ENCODE measurements at places on chromosomes 12 and 14.

GRCh38 chr12:89756194-89756584 is 47.6 kb upstream of the ATP2B1 start:
- DNase-seq = no peak

GRCh38 chr14:66782853-66783252 is 274.9 kb downstream of the GPHN start:
- no peak for DNase-seq

- DNase-seq = no peak
Observed at GRCh38 chr12:98582093-98582492, 11.4 kb upstream of the SLC25A3 start.

DNA sequence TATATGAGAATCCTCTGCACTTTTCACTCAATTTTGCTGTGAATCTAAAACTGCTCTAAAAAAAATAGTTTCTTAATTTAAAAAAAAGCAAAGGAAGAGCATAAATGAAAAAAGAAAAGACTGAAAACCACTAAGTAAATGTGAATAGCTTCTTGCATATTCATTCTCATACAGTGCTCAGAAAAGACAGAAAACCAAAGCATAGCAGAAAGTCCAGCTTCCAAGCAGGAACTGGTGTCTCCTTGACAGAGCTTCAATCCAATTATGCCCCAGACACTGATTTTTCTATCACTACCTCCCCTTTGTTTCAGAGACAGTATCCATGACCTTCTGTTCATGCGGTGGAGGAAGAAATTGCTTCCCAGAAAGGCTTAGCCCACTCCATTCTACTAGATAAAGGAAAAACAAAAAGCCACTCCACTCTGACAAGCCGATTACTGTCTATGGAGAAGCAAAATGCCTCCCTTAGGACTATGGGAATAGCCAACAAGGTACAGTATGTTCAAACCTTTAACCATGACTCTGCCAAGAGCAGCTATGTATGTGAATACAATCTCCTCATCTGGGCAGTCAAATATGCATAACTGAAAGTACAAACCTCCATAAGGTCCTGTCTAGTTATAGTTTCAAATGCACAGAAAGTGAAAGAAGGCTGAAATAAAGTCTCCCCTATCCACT is 40.6 kb downstream of the ATF7 start:
- no peak for DNase-seq

GRCh38 chr12:107442326-107442987 is 243.1 kb upstream of the PWP1 start:
- no peak for DNase-seq

DNA sequence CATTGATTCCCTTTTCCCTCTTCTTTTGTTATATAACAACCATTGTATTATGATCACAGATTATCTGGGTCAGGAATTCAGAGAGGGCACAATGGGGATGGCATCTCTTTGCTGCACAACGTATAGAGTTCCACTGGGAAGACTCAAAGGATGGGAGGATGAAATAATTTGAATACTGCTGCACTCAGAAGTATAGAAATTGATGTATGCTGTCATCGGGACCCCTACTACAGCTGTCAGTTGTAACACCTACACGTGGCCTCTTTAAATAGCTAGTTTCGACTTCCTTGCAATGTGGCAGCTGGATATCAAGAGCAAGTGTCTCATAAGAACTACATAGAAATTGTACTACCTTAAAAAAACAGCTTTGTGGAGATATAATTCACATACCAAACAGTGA is 408.1 kb downstream of the PDZRN4 start:
- no peak for DNase-seq

DNA sequence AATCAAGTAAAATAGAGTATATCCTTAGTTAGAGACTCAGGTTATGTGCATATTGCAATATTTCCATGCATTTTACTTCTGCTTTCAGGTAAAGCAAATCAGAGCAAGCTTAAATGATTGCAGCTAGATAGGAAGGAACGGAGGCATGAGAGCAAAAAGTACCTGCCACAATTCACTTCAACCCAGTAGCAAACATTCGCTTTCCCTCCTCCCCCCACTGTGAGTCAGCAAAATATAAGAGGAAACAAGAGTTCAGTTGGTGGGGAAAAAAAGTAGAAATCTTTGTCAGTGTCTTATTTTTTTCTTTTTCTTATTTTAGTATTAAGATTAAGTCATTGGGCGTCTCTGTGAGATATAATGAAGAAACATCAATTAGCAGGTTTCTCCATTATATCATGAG is 475.4 kb downstream of the NPAS3 start:
- DNase-seq = peak; percentile 22

GRCh38 chr12:108182096-108182495 is 53.0 kb downstream of the WSCD2 start:
- no peak for DNase-seq

All from pons (tissue), 1 donor.